ENCODE measurements at places on chromosomes 2 and 18. TPM values are rescaled to one million over a fixed set of nuclear protein-coding genes. Genes with fewer than 3 reads are reported as not detected.

Gene ALLC
- polyA plus RNA-seq, result not detected

Gene KCNS3
- polyA plus RNA-seq, result 7.4 TPM

Gene SPEG
- 18.0 TPM for polyA plus RNA-seq

Gene BMP10
- polyA plus RNA-seq, result not detected

Gene DPP10
- polyA plus RNA-seq, result 13.9 TPM

Gene CXCR4
- polyA plus RNA-seq, result 50.4 TPM

Gene MTCL1
- polyA plus RNA-seq, result 22.8 TPM

Gene NFU1
- polyA plus RNA-seq, result 57.9 TPM

Gene GALNT13
- polyA plus RNA-seq, result 3.1 TPM

Gene NYAP2
- polyA plus RNA-seq, result 0.04 TPM

Gene OTOF
- 0.30 TPM for polyA plus RNA-seq

Gene NPAS2
- polyA plus RNA-seq, result 14.4 TPM

Gene GFPT1
- 48.3 TPM for polyA plus RNA-seq

Gene MBD2
- polyA plus RNA-seq, result 102 TPM

Gene DHX57
- polyA plus RNA-seq, result 36.1 TPM

Gene IMMT
- 107 TPM for polyA plus RNA-seq

Gene ANKRD30BL
- 1.6 TPM for polyA plus RNA-seq

Gene TEX44
- polyA plus RNA-seq, result not detected

Gene TUBA4B
- not detected for polyA plus RNA-seq

Gene SNED1
- 10.8 TPM for polyA plus RNA-seq

Gene ELOA2
- polyA plus RNA-seq, result not detected

- no peak for DNase-seq
Observed at GRCh38 chr2:102122909-102123308, 19.6 kb upstream of the IL1R1 start.

DNA sequence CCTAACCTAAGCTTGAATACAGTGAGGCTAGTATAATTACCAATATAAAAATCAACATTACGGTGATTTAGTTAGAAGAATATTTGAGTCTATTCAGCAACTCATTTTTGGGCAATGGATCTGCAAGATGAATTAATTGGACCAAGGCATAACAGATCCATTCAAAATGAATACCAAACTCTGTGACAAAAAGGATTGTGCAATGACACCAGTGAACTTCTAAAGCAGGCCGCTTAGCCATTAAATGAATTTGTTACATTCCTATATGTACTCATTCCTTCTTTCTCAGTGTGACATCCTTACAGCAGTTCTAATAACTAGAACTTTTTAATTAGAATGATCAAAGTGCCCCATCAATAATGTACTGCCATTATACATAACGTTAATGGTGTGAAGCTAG is 44.3 kb downstream of the ZC3H15 start:
- no peak for DNase-seq

DNA sequence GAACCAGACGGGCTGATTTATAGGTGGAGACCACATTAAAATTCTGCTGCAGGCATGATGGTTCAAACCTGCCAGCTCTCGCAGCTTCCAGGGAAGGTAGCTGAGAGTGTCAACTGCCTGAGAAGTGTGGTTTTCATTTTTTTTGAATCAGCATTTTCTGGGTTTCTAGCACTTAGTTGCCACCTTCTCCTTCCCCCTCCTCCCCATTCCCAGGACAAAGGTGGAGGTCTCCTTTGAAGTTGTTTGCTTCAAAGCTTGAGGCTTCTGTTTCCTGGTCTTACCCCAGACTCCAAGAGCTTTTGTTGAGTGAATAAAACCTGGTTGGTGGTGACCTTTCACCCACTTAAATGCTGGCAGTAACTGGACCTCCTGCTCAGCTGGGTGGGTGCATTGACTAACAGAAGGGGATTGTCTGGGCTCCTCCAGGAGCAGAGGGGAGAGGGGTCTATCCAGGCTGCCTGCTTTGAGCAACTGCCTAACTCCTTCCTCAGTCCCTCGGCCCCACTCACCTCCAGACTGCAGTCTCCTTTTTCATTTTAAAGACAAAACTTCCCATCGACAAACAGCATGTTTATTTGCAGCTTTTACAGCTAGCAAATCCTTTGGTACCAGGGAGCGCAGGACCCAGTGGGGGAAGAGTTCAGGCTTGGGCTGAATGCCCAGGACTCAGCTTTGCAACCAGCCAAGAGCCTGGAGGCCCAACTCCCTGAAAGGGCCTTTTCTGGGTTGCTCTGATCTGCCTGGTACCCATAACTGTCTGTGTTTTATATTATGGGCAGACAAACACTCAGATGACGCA is 3.5 kb downstream of the RHOB start:
- DNase-seq, result no peak

- DNase-seq, result no peak
Observed at GRCh38 chr2:153641046-153641445, 162.5 kb upstream of the RPRM start.

GRCh38 chr2:181120625-181121024 is 140.2 kb downstream of the UBE2E3 start:
- no peak for DNase-seq

- no peak for DNase-seq
Observed at GRCh38 chr2:113892004-113892710, 2.3 kb downstream of the ACTR3 start.

GRCh38 chr18:63468575-63468974 is 8.2 kb upstream of the SERPINB5 start:
- DNase-seq, result no peak

DNA sequence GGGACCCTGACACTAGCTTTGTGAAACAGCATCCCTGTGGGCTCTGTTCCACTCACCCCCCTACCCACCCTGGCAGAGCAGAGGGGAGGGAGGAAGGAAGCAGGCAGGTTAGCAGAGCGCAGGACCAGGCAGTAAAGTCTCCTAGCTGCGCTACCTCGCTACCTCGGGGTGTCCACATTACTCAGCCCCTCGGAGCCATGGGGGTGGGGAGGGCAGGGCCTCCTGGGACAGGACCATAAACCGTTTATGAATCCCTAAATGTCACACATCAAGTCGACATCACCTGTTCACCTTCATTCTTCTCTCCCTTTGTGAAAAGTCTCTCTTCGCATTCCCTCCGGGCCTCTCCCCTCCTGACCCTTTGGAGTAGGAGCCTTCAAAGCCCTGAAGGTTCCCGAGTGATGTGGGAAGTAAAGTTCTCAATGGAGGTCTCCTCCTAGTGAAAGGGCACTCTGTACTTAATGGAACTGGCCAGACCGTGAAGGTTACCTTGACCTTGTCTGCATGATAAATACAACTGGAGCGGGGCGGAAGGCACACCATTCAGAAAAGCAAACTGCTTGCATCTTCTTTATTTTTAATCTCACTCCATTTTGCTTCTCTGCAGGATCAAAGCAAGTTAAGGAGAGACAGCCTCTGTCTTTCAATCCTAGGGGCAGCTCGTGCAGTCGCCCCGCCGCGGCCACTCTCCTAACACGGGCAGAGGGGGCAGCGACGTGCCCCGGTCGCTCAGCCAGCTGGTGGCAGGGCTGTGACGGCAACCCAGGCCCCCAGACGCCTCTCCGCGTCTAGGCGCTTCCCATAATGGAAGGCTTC is 23.7 kb upstream of the SMAD7 start:
- DNase-seq, result no peak

DNA sequence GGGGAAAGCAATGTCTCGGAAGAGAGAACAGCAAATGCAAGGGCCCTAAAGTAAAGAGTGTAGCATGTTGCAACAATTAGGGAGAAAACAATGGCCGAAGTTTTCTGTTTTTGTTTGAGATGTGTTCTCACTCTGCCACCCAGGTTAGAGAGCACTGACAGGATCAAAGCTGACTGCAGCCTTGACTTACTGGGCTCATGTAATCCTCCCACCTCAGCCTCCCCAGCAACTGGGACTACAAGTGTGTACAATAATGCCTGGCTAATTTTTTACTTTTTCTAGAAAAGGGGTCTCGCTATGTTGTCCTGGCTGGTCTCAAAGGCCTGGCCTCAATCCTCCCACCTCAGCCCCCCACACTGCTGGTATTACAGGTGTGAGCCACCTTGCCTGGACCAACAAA is 23.9 kb downstream of the MEMO1 start:
- DNase-seq, result no peak

- DNase-seq, result no peak
Observed at GRCh38 chr2:197606180-197606579, 69.2 kb downstream of the RFTN2 start.

GRCh38 chr18:34977838-34978532 is 63.2 kb upstream of the MAPRE2 start:
- no peak for DNase-seq

- no peak for DNase-seq
Observed at GRCh38 chr18:8771930-8772329, 66.6 kb downstream of the MTCL1 start.

- no peak for DNase-seq
Observed at GRCh38 chr18:27175914-27176313, 9.2 kb downstream of the CHST9 start.

DNA sequence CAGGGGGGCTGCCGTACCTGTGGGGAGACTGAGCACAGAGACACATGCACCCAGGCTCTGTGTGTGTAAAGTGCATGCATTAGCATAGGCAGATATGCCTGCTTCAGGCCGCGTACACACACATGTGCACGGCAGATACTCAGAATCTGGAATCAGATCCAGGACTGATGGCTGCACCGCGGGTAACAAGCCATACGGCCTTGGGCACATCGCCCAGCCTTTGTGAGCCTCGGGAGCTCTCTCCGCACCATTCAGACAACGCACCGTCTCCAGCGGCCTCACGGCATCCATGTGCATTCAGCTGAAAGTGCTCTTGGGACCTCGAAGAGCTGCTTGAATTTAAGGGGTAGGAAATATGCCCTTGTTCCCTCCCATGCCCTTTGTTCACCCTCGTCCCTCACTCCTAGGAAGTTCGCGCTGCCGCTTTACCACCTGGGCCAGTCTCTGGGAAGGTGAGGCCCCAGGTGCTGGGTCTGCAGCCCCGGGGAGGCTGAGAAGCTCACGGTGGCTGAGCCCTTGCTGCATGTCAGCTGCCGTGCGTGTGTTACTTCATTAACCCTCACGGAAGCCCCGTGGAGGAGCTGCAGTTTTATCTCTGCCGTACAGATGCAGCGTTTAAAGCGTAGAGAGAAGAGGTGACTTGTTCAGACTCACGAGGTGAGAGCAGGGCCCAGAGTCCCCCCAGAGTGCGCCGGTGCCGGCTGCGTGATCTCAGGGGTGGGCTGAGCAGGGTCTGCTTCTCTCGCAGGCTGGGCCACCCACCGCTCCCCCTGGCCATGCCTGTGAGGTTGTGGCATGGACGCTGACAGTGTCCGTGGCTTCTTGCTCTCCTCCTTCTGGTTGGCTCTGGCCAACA is 377.7 kb upstream of the MYT1L start:
- DNase-seq, result no peak

GRCh38 chr2:216648105-216648504 is 14.9 kb downstream of the IGFBP2 start:
- no peak for DNase-seq

DNA sequence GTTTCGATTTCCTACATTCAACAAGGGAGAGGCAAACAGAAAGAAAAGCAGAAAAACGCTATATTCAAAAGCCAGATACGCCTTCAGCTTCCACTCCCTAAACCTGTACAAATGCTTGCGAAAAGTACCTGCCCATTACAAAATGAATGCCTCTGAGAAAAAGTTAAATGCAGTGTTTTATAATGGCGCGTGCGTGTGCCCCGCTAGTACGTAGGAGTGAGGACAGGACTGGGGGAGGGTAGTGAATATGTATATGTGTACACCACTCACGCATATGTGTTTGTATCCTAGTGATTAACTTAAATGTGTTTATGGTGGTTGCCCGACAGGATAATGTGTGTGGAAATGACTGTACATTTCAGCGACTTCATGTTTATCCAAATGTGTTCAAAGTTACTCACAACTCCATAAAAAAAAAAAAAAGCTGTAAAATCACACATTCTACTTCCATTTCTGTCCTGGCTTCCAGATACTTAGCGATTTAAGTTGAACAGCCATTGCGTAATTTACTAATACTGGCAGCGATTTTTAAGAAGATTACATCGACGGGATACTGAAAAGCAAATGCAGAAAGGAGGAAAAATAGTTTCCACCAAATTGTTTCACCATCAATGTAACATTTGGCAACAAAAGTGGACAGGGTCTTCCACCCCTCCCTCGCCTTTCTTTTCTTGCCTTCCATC is 1.3 kb downstream of the NEUROD1 start:
- DNase-seq, result no peak

GRCh38 chr18:77136076-77136718 is 3.6 kb upstream of the MBP start:
- no peak for DNase-seq

DNA sequence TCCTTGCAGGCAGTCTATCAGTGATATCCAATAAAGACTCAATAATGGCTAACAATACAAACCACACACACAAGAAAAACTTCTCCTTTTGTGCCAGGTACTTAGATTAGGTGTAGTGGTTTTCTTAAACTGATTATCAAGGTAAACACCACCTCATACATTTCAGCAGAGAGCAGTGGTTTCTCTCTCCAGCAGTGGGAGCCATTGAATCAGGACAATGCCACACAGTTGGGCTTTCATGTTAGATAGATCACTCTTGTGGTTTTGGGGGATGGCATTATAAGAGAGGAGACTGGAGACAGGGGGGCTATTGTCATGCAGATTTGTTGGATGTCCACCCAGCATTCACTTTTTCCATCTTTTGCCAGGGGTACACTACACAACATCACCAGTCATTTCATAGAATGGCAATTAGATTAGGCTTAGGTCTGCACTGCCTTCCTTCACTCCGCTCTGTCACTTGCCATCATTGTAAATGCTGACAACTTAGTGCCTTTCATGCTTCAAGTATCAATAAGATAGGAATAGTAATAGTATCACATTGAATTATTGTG is 13.6 kb upstream of the IRS1 start:
- no peak for DNase-seq

GRCh38 chr2:31558401-31559295 is 22.1 kb downstream of the SRD5A2 start:
- no peak for DNase-seq

- DNase-seq, result no peak
Observed at GRCh38 chr2:45984896-45985473, 312.2 kb upstream of the EPAS1 start.

DNA sequence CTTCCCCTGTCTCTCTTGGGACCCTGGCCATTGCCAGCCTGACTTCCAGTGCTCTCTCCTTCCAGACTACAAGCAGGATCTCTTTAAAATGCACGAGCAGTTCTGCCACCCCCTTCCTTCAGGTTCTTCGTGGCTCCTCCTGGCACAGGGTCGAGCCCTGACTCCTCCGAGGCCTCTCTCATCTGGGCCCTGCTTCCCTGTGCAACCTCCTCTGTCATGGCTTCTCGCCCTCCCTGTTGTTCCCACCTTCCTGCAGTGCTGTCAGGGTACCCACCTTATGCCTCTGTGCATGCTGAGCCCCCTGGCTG is 56.7 kb upstream of the RPL31 start:
- DNase-seq, result no peak

GRCh38 chr2:112061299-112061698 is 6.2 kb downstream of the TMEM87B start:
- DNase-seq, result no peak

DNA sequence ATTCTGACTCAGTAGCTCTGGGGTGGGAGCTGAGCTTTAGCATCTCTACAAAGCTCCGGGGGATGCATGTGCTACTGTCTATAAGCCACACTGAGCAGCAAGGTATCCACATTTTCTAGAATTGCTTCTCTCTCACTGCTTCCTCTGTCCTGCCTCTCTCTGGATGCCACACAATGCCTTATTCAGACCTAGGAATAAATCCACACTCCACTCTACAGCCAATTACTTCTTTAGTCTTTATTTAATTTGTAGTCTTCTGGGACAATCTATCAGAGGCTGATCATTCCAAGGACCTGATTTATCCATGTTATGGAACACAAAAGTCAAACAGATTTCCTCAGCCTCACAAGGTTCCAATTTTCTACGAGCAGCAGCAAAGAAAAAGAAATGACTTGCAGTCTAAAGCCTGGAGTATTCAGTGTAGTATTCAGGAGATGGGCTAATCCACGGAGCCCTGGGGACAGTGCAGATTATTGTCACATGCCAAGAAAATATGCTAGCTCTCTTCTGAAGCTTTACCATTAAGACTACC is 4.4 kb downstream of the BCL2 start:
- DNase-seq, result no peak

All from left renal pelvis (tissue), 4 donors.